ENCODE measurements at places on chromosomes 4 and X.

- DNase-seq, result no peak
Observed at GRCh38 chrX:118047446-118048186, 69.0 kb downstream of the KLHL13 start.

- DNase-seq, result no peak
Observed at GRCh38 chrX:103774070-103774642, 2.5 kb upstream of the PLP1 start.

- no peak for DNase-seq
Observed at GRCh38 chr4:90128961-90129495, 1.8 kb downstream of the CCSER1 start.

DNA sequence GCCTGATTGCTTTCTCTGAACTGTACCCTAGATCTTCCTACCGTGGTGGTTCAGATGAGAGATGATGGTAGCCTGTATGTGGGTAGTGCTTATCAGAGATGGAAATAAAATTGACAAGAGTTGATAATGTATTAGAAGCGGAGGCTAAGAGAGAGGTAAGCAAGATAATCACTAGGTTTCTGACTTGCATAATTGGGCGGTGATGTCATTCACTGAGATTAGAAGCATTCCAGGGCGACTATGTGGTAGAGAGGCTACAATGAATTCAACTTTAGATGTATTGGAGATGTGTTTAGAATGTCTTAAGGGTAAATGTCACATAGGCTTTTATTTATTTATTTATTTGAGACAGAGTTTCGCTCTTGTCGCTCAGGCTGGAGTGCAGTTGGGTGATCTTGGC, 415 bp upstream of the TENM3 start:
- no peak for DNase-seq

- DNase-seq, result no peak
Observed at GRCh38 chr4:138976526-138976925, 39.1 kb upstream of the NOCT start.
